ENCODE measurements at places on chromosomes 1 and 21.

- DNase-seq, result no peak
These were observed 67.3 kb upstream of the ADGRL2 start for GRCh38 chr1:81733480-81733879.

DNA sequence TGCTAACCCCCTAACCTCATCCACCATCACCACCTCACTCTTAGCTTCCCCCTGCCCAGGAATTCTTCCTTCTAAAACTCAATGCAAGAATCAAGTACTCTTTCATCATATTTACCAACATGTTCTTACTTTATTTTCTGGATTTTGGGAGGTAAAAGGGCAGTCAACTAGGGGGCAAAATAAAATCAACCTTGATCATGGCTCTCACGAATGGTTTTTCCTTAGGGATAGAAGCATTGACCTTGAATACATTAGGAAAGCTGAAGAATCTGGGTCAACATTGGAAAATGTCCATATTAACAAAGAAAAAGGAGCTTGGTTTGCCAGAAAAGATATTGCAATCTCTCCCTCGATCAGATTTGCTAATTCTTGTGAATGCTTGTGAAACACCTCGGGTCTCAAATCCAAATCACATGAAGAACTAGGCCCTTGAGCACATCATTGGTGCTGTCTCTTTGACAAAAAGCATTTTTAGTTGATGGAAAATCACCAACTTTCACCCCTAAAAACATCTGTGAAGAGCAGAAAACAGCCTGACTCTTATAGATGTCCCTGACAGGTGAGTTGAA lies 58.9 kb downstream of the ZC3H11B start:
- no peak for DNase-seq

GRCh38 chr1:94675373-94675772 lies 133.8 kb upstream of the F3 start:
- DNase-seq, result peak; percentile 83

DNA sequence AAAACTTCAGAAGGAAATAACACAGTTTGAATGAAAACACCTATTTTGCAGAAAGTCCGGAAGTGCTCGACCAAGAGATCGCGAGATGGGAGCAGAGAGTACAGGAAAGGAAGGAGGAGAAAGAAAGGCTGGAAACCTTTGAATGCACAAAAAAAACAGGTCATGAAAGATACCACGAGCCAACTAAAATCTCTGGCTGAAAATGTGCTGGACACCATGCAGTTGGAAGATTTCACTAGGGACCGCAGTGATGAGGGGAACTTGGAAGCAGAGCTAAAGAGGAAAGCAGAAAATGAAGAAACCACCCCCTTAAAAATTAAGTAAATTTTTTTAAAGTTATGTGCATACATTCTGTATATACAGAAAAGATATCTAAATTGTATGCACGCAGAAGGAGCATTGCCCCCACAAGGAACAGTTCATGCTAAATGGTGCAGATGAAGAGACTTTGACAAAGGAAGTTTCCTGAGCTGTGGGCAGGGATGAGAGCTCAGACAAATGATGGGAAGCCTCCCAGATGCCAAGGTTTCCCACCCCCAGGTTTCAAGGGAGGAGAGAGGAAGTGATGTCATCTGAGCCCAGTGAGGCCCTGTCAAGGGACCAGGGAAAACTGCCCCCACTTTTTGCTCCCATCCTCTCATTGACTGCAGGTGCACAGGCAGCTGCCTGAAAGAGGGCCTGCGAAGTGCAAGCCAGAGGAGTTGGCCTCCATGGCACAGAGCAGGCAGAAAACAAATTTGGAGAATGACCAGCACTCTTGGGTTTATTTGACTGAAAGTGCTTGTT lies 52.5 kb downstream of the ETS2 start:
- DNase-seq, result no peak

GRCh38 chr1:218371927-218372672 lies 27.0 kb downstream of the TGFB2 start:
- peak; percentile 63 for DNase-seq

DNA sequence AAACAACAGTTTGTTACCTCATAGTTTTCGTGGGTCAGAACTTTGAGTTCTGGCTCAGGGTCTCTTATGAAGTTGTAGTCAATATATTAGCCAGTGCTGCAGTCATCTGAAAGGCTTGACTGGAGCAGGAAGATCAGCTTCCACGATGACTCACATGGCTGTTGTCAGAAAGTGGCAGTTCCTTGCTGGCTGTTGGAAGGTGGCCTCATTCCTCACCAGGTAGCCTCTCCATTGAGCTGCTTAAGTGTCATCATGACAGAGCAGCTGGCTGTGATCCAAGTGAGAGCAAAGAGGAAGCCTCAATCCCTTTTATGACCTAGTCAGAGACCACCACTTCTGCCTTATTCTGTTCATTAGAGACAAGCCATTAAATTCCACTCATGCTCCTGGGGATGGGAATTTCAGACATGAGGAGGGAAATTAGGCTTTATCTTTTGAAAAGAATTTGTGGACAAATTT lies 5.6 kb downstream of the OSBPL9 start:
- peak; percentile 60 for DNase-seq

DNA sequence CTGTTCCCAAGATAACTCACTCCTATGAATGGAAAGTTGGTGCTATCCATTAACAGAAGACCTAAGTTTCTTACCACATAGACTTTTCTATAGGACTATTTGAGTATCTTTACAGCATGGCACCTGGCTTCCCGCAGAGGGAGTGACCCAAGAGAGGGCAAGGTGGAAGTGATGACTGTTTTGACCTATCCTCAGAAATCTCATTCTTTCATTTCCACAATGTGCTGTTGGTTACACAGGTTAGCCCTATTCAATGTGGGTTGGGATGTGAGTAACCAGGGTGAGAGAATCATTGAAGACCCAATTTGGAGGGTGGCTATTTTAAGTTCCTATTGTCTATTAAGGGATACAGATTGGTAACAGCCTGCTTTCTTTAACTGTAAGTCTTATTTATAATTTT lies 38.3 kb upstream of the NEXN start:
- DNase-seq, result no peak

DNA sequence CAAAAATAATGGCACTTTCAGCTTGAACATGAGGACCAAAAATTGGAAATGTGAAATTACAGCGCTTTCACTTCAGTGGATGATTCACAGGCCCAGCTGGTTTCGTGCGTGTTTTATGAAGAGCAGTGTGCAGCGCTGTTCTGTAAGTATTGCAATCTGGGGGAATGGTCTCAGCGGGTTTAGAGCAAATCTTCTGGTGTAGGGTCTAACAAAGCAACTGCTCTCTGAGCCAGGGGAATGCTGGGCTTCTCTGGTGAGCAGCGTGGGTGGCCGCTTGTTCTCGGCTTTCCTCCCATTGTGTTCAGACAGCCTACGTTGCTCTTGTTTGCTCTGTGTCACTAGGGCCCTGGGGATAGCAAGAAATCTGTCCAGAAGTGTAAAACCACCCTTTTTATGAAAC lies 42.4 kb upstream of the GADD45A start:
- DNase-seq, result peak; percentile 19

DNA sequence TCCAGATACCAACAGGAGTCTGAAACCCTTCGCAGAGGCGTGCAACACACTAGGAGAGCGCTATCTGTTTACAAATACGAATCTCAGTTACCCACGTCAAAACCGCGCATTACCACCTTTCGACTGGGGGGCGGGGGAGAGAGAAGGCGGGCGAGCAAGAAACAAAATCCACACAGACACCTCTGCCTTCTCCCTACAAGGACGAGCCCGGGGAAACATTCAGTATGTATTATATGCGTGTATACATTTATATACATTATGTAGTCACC lies 722 bp downstream of the TUT4 start:
- DNase-seq, result no peak

DNA sequence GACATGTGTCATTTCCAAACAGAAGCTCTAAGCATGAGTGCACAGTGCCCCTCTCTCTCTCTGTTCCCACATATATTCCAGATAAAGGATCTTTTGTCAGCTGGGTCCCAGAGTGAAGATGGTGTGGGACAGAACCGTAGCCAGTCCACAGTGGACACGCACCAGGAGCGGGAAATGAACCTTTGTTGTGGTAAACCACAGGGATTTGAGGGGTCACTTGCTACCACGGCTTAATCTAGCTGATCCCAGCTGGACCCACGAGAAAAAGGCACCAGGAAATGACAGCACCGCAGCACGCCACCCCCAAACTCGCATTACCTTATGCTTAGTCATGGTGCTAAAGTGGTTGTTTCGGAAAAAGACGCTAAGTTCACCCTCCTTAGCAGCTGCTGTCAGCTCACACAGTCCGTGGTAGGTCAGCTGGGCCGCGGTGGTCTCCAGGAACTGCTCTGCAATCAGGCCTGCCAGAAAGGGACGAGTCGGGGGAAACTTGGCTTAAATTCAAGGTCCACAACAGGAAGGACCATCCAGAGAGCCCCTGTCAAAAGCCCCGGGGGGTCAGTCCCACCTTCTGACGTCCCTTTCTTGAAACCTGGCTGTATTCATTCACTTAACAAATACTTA lies 7.5 kb downstream of the MINDY1 start:
- peak; percentile 84 for DNase-seq

- no peak for DNase-seq
These were observed 146.6 kb upstream of the KRTAP19-8 start for GRCh38 chr21:31184876-31185275.

DNA sequence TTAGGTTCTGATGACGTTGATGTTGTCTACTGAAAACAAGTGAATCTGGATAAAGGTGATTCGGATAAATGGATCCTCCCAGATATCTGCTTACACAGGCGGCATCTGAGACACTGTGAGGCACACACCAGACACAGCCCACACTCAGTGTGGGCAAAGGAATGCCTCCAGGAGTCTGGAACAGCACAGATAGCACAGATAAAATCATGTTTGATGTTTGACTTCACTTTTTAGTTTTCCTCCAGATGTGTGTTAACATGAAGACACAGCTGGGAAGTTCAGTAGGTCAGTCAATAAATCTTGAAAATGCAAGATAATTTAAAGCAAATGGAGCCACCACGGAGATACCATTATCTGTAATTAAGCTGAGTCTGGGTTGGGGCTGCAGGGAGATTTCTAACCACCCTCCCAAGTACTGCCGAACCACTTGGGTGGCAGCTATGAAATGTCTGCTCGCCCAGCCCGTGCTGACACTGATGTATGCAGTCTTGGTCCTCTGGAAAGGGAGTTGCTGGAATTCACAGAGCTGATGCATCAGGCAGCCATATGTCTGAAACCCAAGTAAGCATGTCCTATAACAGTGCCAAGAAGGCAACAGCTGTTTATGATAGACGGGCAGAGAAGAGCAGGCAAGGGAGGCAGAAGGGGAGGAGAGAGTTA lies 11.7 kb downstream of the CAPN9 start:
- DNase-seq, result no peak

- no peak for DNase-seq
These were observed 77.7 kb upstream of the C1orf87 start for GRCh38 chr1:60151311-60151710.

GRCh38 chr1:201269281-201269680 lies 14.0 kb upstream of the PKP1 start:
- no peak for DNase-seq

- no peak for DNase-seq
These were observed 53.9 kb downstream of the PRDX6 start for GRCh38 chr1:173530795-173531693.

- DNase-seq, result no peak
These were observed 2.7 kb upstream of the TMEM61 start for GRCh38 chr1:54977533-54978297.

GRCh38 chr1:4825800-4826450 lies 171.5 kb downstream of the AJAP1 start:
- no peak for DNase-seq

GRCh38 chr1:193533853-193534252 lies 347.4 kb upstream of the B3GALT2 start:
- no peak for DNase-seq

DNA sequence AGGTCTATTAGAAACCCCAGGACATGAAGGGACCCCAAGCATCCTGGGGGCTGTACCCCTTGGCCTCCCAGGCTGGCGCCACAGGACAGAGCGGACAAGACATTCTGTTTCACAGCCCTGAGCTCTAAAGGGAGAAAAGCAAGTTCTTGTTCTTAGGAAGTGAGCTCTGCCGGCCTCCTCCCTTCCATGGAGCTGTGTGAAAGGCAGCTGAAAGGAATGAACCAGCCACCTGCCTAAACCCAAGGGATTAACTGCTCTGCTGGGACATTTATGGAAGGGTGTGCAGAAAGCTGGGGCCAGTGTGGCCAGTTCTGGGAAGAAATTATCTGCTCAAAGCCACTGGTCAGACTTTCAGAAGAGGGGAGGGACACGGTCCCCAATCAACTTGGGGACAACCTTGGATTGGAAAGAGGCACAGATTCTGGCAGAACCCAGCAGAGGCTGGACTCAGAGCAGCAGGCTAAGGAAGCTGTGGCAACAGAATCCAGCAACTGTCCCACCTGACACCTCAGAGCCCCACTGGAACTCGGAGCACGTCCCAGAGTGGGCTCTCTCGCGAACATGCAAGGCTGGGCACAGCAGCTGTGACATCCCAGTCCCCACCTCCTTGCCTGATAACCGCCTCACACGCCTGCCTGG lies 2.1 kb downstream of the KLHL21 start:
- DNase-seq, result peak; percentile 25

DNA sequence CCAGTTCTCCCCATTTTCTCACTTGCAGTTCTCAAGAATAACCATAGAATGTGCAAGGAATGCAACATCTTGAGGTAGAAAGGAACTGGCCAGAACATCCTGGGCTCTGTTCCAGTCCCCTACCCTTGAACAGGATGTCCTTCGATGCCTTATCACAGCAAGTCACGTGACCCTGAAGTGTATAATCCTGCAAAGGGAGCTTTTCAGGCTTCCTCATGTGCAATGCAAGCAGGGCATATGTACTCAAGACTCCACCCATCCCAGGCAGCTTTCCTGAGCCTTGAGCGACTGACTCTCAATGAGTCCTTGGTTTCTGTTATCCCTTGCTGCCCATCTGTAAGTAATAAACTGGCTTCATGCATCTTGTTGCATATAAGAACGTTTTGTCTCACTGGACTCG lies 311.0 kb downstream of the MRPL39 start:
- no peak for DNase-seq

DNA sequence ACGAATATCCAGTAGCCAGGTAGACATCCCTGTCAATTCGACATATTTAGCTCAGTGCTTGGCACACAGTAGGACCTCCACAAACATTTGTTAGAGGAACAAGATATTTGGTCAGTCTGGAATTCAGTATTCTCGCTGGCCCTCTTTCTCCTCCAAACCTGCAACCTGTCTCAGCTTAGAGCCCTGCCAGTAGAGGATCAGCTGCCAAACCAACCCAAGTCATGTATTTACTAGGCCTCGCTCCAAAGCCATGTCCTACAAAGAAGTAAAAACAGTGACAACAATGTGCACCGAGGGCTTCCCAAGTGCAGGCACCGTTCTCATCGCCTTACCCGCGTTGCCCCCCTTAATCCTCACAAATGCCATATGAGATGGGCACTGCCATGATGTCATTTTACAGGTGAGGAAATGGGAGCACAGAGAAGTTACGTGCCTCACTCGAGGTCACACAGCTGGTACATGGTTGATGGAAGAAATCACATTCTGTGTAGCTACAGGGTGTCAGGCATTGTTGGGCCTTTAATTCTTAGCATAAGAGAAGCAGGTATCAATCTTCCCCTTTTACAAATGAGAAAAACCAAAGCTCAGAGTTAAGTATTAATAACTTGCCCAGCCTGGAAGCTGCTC lies 26.0 kb upstream of the CDCA8 start:
- DNase-seq, result no peak

GRCh38 chr1:217590598-217590997 lies 40.3 kb downstream of the GPATCH2 start:
- no peak for DNase-seq

All from astrocyte of the spinal cord (primary cell).